Right cardiac atrium (tissue), 5 donors: ENCODE measurements at places on chromosomes 3 and 15. TPM values are rescaled to one million over a fixed set of nuclear protein-coding genes. Genes with fewer than 3 reads are reported as not detected.

- DNase-seq: no peak
Measured at GRCh38 chr15:75921732-75922703, 18.3 kb downstream of the FBXO22 start.

DNA sequence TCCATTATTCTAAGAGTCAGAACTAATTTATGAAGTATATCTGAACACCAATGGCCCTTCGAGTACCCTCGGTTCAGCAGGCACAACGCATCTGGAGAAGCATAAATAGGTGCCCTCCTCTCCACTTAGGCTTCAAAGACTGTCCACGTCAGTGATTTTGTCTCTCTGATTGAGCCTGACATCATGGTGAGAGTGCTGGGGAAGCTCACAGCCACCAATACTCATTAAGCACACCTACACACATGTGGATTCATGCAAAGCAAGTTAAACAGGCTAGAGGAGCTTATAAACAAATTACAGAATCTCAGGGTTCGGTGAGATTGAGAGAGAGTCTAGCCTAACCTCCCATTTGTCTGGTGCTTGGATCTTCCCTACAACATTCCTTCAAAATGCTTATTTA is 3.6 kb downstream of the CLDN1 start:
- no peak for DNase-seq

The GOLGA8J gene
- not detected for polyA plus RNA-seq

DNA sequence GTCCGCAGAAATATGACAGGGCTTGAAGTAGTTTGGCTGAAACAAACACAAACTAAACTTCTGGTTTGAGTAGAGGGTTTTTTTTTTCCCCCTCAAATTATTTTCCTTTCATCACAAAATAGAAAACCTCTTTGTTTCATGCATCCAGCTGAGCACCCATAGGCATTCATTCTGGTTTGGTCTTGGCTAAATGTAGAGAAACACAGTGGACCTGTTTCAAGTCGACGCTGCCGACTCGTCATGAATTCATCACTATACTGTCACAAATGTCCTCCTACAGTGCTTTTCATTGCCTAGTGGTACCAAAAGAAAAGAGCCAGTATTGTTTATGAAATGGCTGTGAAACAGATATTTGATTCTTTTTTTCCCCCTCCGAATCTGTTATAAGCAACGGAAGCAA is 52.4 kb upstream of the GYG1 start:
- no peak for DNase-seq

DNA sequence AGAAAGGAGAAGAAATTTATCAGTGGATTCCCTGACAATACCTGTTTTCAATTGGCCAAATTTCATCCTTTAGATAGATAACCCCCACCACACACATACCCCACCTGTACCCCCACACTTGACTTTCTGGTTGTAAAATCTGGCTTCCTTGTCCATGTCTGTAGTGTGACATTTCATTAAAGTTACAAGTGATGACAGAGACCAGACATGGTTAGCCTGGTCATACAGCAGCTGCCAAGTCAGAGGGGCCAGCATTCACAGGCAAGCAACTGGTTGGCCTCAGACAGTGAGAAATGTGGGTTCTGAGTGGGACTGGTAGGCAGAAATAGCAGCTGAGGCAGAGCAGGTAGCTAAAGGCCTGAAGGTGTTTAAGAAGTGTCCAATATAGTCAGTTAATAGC is 238.6 kb upstream of the SOX14 start:
- no peak for DNase-seq

DNA sequence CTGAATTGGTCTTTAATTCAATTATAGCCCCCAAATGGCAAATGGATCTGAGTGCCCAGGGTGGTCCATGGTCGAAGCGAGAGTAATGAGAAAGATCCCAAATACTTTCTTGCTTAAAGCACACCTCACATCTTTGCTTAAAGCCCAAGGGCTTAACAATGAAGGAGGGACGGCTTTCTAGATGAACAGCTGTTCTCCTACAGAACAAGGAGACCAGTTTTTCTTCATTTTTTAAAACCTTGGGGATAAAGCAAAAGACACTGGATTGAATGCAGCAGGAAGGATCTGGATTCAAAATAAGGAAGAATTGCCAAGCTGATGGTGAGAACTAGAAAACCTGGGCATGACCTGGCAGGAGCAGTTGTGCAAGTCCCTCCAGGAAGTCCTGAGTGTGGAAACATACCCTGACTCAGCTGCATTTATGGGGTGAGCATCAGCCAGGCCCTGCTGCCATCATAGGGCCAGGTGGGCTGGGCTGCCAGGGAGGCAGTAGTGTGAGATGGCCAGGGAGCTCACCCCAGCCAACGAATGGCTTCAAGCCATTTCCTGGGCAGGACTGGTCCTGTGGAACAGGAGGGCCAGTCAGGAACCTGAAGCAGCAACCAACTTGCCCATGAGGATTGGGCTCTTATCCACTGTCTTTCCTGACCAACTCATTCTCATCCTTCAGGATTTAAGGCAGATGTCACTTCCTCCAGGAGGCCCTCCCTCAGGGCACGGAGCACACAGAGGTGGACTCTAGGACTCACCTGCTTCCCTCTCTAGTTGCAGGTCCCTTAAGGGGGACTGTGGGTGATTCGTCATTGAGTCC is 18.4 kb upstream of the RHCG start:
- no peak for DNase-seq

DNA sequence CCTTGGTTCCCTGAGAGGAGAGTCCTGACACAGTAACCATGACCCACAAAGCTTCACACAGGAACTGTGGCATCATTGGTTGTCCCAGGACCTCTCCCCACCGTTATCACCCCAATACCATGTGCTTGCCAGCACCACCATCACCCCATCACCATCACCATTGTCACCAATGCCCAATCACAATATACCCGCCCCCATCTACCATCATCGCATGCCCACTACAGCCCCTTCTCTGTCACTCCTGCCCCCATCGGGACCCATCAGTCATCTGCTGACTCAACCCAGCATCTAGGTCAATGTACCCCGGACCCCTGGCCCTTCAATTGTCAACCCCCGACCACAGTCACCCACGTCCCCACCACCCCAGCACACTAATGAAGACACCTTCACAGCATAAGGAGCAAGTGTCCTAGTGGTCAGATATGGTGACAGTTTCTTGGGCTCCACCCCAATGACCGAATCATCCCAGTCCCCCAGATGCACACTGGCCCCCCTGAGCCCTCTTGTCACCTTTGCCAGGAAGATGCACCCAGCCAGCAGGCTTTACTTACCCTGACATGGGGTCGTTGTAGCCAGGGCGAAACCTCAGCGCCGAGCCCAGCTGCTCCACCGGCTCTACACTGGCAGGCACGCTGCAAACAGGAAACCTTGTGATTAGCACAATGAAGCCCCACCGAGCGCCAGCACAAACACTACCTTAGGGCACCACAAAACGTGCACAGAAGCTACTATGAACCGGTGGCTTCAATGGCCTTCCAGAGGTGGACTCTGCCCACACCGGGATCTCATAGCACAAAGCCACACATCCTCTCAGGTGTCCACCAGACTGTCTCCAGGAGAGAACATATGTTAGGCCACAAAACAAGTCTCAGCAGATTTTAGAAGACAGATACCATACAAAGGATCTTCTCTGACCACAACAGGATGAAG is 25.1 kb downstream of the SHISA5 start:
- DNase-seq: no peak

The RTP3 gene
- not detected for polyA plus RNA-seq

GRCh38 chr15:77168616-77169015 is 97.7 kb upstream of the TSPAN3 start:
- no peak for DNase-seq

GRCh38 chr3:177646749-177647148 is 449.5 kb upstream of the TBL1XR1 start:
- DNase-seq: no peak
